ENCODE measurements at places on chromosomes 7 and 10.

GRCh38 chr7:29539471-29539870, 24.2 kb upstream of the PRR15 start:
- no peak for DNase-seq

DNA sequence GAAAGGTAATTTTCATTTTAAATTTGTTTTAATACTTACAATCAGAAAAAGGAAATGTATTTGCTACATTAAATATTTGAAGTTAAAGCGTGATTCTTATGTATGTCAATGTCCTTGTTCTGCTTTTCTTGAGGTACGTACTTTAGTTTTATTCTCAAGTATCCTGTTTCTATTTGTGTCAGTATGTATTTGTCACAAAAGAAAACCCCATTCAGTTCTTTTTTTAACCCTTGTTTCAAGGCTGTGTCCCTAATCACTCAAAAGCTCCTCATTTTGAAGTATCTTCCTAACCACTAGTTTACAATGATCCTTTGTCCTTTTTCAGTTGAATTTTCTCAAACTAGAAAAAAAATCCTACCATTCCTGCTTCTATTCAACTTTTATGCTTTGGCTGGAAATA, 25.2 kb downstream of the NHLRC2 start:
- DNase-seq: no peak

DNA sequence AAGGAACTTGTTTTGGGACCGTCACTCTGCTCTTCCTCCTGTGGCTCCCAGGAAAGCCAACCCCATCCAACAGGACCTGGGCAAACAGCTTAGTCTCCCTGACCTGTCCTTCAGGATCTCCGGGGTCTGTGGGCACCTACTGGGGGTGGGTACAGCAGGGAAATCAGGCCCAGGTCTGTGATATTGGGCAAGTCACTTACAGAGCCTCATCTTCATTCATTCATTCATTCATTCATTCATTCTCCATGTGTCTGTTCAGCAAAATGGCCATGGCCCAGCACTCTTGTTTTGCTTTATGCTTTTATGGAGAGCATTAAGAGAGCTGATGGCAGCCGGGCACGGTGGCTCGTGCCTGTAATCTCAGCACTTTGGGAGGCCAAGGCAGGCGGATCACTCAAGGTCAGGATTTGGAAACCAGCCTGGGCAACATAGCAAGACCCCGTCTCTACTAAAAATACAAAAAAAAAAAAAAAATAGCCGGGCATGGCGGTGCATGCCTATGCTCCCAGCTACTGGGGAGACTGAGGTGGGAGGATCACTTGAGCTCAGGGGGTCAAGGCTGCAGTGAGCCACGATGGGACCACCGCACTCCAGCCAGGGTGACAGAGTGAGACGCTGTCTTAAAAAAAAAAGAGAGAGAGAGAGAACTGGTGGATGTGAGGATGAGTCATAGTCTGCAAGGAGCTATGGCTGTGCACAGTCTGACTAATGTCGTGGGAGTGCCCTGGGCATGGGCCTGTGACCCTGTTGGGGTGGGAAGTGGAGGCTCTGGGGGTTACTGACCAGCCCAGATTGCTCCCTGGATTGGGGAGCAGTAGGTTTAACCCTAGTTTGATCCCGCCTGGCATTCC, 54.3 kb downstream of the CLIP2 start:
- no peak for DNase-seq

- no peak for DNase-seq
Measured at GRCh38 chr7:82789883-82790609, 346.5 kb upstream of the CACNA2D1 start.

GRCh38 chr10:97684866-97685394, 2.1 kb downstream of the AVPI1 start:
- no peak for DNase-seq

- DNase-seq: no peak
Measured at GRCh38 chr10:62559481-62560200, 185.5 kb downstream of the ZNF365 start.

DNA sequence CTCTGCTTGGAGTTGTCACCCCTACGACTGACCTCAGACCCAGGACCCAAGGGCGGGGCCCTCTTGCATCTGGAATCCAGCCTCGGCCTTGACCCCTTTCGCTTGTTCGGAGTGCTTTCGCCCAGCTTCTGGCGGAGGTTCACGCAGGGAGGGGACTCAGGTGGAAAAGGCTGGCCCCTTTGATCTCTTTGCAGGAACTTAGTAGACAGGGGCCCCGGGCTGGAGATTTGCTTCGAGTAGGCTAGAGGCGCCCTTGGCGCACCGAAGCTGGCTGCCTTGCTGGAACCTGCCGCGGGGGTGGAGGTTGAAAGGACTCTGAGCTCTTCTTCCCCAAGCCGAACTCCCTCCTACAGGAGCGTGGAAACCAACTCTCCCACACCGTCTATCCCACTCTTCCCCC, 255.1 kb downstream of the OTUD1 start:
- DNase-seq: no peak

DNA sequence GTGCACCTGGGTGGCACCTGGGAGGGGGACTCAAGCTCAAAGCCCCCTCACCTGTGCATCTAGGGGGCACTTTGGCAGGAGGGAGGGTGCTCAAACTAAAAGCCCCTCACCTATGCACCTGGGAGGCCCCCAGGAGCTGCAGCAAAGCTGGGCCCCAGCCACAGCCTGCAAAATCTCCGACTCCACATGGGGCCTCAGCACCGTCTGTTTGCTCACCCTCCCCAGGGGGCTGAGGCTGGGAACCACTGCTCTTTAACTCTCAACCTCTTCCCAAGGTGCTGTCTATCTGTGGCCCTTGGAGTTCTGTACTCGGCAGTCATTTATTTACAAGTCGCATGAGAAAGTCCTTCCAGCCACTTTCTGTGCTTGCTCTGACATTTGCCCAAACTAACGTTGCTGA, 458.4 kb downstream of the DNAJB6 start:
- no peak for DNase-seq

DNA sequence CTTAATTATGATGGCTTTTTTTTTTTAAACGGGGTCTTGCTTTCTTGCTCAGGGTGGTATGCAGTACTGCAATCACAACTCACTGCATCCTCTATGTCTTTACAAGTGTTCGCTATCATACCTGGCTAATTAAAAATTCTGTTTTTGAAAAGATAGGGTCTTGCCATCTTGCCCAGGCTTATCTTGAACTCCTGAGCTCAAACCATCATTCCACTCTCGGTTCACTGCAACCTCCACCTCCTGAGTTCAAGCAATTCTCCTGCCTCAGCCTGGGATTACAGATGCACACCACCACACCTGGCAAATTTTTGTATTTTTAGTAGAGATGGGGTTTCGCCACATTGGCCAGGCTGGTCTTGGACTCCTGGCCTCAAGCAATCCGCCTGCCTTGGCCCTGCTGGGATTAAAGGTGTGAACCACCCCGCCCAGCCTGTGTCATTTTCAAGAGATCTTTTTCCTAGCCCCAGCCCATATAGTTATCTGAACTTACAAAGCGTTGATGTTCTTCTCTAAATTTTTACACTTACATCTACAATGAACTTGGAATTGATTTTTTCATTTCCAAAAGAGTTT, 6.0 kb downstream of the HNRNPF start:
- DNase-seq: no peak

DNA sequence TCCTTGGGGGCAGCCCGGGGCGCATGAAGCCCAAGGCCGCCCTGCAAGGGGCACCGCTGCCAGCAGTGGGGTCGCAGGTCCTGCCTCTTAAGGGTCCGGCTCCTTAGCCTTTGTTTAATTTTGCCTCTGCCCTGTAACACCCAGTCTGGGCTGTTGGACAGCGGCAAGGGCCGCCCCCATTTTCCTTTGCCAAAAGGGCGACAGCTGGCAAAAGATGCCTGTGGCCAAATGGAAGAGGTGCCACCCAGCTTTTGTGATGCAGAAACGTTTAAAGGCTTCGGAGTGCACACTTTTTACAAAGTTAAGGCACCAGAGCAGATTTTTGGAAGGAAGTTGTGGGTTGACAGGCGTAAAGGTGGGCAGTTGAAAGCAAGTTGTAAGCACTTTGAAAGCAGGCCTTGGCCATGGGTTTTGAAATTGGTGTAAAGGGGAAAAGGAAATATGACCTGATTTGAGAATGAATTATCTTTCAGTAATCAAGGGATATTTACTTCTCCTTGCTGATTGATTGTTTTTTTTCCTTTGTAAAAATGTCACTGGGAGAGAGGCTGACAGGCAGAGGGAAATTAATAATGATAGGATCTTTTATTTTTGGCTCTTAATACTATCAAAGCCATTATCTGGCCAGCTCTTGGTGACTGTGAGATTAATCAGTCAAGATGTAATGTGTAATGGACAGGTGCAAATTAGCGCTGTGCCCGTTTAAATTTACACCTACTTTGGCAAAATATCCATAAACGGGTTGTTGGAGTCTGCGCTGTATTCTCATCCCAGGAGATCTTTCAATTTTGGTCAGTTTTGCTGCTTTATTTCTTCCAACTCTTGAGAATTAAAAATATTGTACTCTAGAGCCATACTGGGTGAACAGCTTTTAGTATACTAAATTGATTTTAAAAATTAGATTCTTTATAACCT, 1.2 kb downstream of the CASD1 start:
- DNase-seq: no peak

- no peak for DNase-seq
Measured at GRCh38 chr10:22657566-22658225, 56.7 kb downstream of the PIP4K2A start.

DNA sequence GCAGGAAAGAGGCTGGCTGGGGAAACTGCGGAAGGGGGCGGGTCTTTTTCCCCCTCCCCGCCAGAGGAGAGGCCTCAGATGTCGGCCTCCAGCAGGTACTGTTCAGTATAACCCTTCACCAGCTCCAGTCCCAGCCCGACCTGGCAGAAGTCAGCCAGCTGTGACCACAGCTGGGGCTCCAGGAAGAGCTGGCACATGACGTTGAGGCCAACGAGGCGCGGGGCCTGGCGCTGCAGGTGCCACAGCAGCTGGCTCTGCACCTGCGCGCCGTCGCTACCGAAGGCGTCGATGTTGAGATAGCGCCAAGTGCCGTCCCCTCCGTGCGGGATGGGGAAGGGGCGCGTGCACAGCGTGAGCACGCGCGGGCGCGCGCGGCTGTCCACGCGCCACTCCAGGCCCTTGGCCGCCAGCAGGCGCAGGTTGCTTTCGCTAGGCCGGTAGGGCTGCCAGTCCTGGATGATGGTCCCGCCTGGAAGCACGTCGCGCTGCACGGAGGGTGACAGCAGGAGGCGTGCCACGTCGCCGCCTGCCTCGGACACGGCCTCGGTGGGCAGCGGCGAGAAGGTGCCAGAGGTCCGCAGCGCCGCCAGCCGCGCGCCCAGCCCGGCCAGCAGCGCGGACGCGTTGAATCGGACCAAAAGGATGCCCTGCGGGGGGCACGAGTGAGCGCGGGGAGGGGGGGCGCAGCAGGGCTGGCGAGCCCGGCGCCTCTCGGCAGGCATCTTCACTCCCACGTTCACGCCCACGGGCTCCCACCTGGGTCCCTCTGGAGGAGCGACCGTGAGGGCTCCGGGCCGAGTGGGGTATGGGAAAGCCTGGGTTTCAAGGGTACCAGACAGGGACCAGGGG, 6.9 kb upstream of the VGF start:
- no peak for DNase-seq

GRCh38 chr7:105680505-105681187, 99.4 kb upstream of the EFCAB10 start:
- DNase-seq: no peak

GRCh38 chr10:9103301-9103700, 1048.8 kb downstream of the GATA3 start:
- no peak for DNase-seq

Data from hematopoietic multipotent progenitor cell treated with erythropoietin and hydrocortisone succinate and interleukin-3 and kit ligand, for 17 days (in vitro differentiated cells).